ENCODE measurements at places on chromosomes 12 and 14.

DNA sequence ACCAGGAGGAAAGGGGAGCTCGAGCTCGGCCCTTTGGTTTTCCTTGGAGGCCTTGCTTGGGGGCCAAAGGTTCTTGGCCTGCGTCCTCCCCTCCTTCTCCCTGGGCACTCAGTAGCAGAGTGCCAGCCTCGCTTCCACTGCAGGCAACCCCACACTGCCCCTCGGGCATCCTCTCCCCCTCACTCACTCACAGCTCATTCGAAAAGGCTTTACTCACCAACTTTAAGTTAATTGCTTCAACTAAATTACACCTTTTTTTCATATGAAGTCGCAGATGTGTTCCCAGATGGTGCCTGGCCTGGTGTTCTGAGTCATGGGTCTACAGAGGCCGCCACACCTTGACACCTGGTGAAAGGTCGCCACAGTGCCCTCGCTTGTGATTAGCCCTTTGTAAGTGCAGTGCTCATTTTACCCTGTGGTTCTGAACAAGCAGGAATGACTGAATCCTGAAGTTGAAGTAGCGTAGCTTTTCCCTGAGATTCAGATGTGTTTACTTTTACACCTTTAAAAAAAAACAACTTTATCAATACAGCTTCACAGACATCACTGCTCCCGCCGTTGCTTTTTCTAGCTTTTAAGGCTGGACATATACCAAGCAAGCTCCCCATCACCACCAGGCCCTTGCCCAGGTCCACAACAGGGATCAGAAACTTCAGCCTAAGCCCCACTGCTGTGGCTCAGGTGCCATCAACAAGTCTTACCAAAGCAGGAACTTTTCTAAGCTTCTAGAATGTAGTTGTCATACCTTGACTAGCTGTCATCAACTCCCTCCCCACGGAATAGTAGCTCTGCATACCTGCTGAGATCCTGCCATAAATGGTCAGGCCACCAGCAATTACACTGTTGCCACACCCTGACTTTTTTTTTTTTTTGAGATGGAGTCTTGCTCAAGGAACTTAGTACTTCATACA lies 20.3 kb upstream of the ADIPOR2 start:
- no peak for DNase-seq

- no peak for DNase-seq
These were observed 1662.6 kb upstream of the SEL1L start for GRCh38 chr14:83196236-83196635.

DNA sequence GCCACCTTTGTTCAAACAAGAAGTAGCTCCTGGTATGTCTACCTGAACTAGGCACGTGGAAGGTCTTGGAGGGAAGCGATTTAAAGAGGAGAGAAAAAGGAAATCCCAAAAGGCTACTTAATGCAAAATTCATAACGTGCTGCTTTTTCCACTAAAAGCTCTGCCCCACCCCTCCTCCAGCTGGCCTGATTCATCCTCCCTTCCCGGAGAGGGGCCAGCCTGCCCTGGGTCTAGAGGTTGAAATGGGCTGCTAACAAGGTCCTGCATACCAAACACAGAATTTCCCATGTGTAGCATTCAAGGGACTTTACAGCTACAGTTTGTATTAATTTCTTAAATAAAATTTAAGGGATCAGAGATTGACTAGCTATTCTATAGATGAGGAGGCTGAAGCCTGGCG lies 83.2 kb downstream of the KNTC1 start:
- DNase-seq, result no peak

- no peak for DNase-seq
These were observed 361.1 kb upstream of the RPL10L start for GRCh38 chr14:47012533-47013280.

DNA sequence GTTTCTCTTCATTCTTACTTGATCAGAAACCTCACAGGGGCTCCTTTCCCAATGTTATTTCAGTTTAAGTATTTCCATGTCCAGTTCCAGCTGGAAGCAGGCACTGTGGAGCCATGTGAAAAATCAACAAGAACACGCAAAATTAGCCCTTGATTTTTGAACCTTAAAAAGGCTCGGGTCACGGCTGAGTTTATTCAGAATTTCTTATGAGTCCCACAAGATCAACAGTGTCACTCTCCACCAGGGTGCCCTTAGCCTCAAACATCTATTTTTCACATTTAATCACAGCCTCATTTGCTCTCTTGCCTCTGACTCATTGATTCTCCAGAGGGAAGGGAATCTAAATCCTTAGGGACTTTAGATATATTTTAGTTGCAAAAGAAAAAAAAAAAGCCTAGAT lies 157.7 kb upstream of the AVPR1A start:
- no peak for DNase-seq

DNA sequence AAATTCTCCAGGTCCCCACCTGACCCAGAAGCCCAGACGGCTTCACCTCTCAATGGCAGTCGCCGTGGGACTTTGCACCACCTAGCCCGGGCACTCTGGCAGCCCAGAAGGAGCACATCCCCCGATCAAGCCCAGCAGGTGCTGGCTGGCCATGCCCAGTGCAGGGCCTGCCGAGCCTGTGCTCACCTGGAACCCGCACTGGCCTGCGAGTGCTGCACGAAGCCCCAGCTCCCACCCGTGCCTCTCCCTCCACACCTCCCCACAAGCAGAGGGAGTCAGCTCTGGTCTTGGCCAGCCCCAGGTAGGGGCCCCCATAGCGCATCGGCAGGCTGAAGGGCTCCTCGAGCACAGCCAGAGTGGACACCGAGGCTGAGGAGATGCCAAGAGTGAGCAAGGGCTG lies 144.5 kb downstream of the NUBPL start:
- no peak for DNase-seq

All from HTR-8/SVneo (cell line).